T-helper 1 cell (primary cell): ENCODE measurements at places on chromosomes 13 and 19.

GRCh38 chr19:11261971-11262839 lies at the start of gene DOCK6:
Gene DOCK6, minus strand, starts transcription at chr19:11262524. Its CDS starts 84 bp downstream, at chr19:11262440.
- no peak for DNase-seq

DNA sequence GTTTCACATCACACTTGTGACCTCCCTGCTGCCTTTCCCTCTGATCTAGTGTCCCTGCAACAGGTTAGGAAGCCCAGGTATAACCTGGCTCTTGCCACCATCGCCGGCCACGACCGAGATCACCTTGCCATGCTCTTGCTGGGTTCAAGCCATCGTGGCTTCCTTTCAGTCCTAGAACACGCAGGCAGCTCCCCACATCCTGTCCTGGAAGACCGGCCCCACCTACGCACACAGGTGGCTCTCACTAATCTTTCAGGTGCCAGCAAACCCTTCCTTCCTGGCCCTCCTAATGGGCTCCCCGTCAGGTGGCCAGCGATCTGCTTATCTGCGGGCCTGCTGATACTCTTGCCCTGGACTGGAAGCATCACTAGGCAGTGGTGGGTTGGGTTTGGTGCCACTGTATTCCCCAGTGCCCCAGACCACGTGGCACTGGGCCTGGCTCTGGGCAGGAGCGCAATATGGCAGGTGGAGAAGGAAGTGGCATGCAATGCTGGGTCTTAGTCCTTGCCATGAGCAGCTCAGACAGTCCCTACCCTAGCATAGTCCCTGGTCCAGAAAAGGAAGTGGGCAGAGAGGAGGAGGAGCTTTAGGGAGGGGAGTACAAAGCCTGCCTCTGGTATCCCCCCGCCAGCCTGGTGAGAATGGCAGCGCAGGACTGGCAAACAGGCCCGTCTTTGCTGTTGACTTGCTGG lies 11.8 kb downstream of the PPP1R37 start:
- DNase-seq: no peak

DNA sequence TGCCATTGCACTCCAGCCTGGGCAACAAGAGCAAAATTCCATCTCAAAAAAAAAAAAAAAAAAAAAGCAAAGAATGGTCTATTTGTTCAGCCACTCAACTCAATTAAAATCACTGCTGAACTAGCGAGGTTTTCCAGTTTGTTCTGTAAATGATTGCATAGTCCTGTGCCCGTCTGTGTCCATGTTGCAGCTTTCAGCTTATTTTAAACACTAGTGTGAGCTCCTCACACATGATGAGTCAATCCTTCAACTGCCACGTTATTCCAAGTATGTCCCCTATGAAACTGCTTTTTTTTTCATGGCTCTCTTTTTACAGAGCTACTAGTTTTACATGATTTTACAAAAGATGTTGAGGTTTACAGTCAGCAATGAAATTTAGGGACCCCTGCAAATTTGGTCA lies 12.2 kb downstream of the SUGP2 start:
- no peak for DNase-seq

DNA sequence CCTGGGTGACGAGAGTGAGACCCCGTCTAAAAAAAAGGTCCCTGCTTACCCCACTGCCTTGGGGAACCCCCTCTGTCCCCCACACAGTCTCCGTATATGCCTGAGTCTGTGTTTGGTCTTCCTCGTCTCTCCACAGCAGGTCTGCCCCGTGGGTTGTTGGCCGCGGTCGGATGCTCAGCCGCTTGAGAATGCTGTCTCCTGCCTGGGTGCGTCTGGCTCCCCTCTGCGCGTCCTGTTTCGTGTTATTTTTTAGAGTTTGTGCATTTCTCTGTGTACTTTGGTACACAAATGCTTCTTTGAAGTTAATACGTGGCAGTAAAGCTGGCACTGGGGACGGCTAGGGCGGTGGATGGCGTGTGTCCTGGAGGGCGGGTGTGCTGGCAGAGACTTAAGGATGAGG lies 34.9 kb downstream of the KDM4B start:
- DNase-seq: no peak

DNA sequence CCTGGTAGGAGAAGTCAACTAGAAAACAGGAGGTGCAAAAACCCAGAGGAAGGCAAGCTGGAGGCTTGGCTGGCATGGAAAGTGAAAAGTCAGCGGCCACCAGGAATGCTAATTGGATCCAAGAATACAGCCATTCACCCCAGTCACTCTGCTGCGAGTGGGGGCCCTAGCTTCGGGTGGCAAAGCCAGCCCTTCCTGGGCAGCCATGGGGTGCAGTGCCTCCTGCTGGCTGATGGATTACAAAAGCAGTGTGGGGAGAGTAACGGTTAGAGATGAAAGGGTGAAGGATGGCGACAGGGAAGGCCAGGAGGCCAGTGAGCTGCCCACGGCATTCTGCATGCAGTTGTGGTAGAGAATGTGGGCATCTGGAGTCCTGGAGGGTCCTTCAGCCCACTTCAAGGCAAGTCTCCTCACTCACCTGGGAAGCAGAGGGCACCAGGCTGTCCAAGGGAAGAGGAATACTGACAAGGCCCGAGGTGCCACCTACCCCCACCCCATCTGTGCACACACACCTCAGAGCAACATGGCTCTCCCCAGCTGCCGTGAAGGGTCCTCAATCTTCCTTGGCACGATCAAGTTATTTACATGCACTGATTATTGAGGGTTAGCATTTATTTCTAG lies 20.3 kb upstream of the EPHX3 start:
- DNase-seq: no peak

DNA sequence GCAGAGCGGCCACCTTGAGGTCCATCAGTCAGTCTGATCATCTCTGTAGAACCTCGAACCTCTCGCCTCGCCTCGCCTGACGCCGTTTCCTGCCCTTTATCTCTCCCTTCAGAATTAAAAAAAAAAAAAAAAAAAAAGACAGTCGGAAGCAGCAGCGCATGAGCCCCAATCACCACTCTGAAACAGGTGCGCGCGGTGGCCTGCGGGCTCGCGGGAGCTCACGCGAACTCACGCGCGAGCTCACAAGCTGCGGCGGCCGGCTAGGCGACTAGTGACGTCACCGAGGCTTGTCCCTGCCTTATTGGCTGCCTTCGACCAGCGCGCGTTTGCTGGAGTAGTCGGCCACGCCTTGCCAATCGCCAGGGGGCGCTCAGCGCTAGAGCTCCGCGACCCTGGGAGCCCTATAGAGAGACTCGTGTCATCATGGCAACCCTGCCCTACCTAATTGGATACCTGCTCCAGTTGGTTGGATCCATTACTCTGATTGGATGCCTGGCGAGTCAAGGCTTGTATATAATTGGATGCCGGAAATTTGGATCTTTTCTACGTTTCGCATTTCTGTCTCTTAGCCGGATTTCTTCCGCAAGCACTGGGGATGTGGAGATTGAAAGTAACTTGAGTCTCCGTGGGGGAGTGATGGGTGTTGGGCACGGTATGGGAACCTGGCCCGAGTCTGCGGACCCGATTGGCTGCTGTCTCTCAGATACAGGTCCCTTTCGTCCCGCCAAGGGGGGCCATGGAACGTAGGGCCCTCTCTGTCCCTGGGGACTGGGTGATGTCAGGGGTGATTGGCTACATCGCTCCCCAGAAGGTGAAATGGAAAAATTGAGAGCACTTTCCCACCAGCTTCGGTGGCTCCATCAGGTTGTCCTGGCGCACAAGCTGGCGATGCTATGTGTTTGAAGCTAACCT lies 31.6 kb downstream of the SYT3 start:
- peak; percentile 49 for DNase-seq

- no peak for DNase-seq
These were observed 56.3 kb downstream of the FOXO1 start for GRCh38 chr13:40609972-40610726.

DNA sequence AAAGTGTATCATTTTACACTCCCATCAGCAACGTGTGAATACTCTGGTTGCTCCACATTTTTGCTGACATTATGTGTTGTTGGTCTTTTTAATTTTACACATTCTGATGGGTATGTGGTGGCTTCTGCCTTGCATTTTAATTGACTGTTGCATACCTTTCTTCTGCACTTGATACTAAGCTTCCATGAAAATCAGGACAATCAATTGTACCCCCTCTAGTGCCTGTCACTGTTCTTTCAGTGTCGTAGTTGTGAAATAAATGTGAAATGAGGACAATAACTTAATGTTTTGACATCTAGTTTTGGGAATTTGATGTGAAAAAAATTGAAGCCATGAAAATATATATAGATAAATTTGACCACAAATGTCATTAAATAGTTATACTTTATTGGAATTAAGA lies 6.7 kb downstream of the IFT88 start:
- DNase-seq: no peak

GRCh38 chr19:7862413-7862951 lies 11.7 kb downstream of the PRR36 start:
- peak; percentile 68 for DNase-seq

GRCh38 chr13:113280126-113280525 lies 16.9 kb upstream of the LAMP1 start:
- no peak for DNase-seq

GRCh38 chr19:12947702-12948611 lies 2.3 kb downstream of the RAD23A start:
- DNase-seq: no peak
